ENCODE measurements at places on chromosomes 6 and 20. TPM values are rescaled to one million over a fixed set of nuclear protein-coding genes. Genes with fewer than 3 reads are reported as not detected.
A peak's percentile ranks its signal among the peaks of the same experiment; 100 is the strongest.

- no peaks in the 10 kb centered on the region for H3K4me1 ChIP-seq
- H3K27ac ChIP-seq = no peak overlapping the region
- DNase-seq = no peak
- H3K36me3 ChIP-seq = peaks cover 5% of the 10 kb centered on the region
- H3K4me3 ChIP-seq = no peak overlapping the region
Observed at GRCh38 chr20:16385462-16385861, 187.8 kb downstream of the KIF16B start.

CTCFL gene
- total RNA-seq = not detected

DNA sequence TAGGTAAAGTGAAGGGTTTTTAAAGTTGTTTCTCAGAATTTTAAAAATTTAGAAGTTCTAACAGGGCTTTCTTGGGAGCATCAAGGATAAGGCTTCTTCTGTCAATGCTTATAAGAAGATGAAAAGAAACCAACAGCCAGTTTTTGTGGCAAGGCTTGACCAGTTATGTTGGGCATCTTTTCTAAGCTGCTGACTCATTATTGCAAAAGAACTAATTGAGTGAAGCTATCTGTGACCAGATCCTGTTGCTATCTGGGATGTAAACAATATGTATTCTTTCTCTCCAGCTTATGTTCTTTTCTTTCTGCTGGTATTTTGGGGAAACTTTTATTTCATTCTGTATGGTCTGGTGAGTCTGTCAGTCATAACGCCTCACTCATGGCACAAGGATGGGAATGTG lies 643.8 kb downstream of the HDGFL1 start:
- no peak overlapping the region for H3K27ac ChIP-seq
- no peaks in the 10 kb centered on the region for H3K36me3 ChIP-seq
- DNase-seq = no peak
- H3K4me3 ChIP-seq = no peak overlapping the region
- no peaks in the 10 kb centered on the region for H3K27me3 ChIP-seq
- H3K4me1 ChIP-seq = no peaks in the 10 kb centered on the region

DNA sequence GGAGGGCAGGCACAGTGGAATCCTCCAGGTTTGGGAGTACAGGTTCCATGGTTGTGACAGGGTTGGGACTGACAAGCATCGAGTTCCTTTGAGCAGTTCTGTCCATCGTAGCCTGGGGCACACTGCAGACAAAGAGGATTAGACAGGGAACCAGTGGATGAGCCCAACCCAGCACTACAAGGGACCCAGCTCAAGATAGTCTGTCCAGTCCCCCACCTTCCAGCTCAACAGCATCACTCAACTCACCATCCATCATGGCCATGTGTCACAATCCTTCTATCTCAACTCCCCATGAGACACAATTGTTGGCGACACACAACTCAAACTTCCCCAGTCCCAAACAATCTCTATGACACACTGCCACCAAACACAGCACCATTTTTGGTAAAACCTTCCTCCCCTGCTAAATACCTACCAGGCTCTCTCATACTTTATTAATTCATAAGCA lies 11.8 kb upstream of the GPSM3 start:
- no peak overlapping the region for H3K27ac ChIP-seq
- DNase-seq = no peak
- H3K4me3 ChIP-seq = no peak overlapping the region
- H3K36me3 ChIP-seq = no peaks in the 10 kb centered on the region

DNA sequence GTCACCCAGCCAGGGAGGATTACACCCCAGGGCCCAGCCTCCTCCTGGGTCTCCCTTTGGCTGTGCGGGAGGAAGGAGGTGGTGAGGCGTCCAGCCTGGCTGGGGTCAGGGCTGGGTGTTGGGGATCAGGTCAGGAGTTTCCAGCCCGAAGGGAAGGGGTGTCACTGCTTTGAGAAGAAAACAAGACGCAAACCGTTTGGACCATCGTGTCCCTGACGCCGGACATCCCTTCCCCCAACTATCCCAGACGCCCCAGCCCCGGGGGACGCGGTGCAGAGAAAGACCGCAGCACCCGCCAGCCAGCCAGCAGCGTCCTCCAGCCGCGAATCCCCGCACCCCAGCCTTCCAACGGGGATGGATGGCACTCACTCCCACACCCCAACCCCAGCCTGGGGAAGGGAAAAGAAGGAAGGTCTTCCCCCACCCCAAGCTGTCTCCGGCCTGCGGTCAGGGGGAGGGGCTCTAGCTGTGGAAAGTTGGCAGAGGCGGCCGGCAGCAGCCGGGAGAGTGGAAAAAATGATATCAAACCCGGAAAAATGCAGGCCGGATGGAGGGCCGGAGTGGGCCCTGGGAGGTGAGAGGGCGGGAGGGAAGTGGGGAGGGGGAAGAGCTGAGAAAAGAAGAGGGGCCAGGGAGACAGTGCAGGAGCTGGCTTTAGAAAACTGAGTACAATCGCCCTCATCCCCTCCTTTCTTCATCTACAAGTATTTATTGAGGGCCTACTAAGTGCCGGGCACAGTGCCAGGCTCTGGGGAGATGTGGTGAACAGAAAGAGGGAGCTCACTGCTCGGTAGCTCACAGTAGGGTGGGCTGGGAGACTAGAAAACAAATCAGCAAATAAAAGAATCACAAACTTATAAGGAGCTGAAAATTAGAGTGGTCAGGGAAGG lies 10.6 kb downstream of the REM1 start:
- H3K27me3 ChIP-seq = no peaks in the 10 kb centered on the region
- H3K27ac ChIP-seq = peak overlapping the region; percentile 90
- H3K36me3 ChIP-seq = no peaks in the 10 kb centered on the region
- peaks cover 3% of the 10 kb centered on the region for H3K4me1 ChIP-seq
- DNase-seq = peak; percentile 80
- H3K4me3 ChIP-seq = no peak overlapping the region

GRCh38 chr6:55918639-55919038 lies 43.2 kb upstream of the BMP5 start:
- H3K36me3 ChIP-seq = no peaks in the 10 kb centered on the region
- H3K27me3 ChIP-seq = no peaks in the 10 kb centered on the region
- H3K4me1 ChIP-seq = no peaks in the 10 kb centered on the region
- no peak for DNase-seq

GNMT gene
- not detected for total RNA-seq

PEX3 gene
- total RNA-seq = 0.96 TPM

DNA sequence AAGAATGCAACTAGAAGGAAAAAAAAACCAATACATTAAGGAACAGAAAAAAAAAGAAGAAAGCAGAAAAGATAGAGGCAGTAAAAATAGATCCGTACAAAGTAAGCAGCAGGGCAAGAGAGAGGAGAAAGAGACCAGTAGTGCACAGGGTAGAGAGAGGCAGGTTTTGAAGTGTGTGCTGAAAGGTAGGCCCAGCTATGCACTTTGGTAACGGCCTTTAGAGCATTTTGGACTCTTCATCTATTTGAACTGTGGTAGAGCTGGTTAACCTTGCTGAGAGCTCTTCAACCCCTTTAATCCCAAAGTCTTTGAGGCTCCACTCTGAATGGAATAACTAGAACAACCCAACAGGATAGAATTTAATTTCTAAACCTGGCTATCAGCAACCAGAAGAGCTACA lies 45.2 kb downstream of the ADGRB3 start:
- H3K27me3 ChIP-seq = no peaks in the 10 kb centered on the region
- H3K27ac ChIP-seq = no peak overlapping the region

GRCh38 chr6:4020822-4021132 lies 58.2 kb downstream of the FAM217A start:
- no peaks in the 10 kb centered on the region for H3K36me3 ChIP-seq
- H3K27me3 ChIP-seq = no peaks in the 10 kb centered on the region
- H3K4me3 ChIP-seq = peak overlapping the region; percentile 94
- no peak for DNase-seq

DNA sequence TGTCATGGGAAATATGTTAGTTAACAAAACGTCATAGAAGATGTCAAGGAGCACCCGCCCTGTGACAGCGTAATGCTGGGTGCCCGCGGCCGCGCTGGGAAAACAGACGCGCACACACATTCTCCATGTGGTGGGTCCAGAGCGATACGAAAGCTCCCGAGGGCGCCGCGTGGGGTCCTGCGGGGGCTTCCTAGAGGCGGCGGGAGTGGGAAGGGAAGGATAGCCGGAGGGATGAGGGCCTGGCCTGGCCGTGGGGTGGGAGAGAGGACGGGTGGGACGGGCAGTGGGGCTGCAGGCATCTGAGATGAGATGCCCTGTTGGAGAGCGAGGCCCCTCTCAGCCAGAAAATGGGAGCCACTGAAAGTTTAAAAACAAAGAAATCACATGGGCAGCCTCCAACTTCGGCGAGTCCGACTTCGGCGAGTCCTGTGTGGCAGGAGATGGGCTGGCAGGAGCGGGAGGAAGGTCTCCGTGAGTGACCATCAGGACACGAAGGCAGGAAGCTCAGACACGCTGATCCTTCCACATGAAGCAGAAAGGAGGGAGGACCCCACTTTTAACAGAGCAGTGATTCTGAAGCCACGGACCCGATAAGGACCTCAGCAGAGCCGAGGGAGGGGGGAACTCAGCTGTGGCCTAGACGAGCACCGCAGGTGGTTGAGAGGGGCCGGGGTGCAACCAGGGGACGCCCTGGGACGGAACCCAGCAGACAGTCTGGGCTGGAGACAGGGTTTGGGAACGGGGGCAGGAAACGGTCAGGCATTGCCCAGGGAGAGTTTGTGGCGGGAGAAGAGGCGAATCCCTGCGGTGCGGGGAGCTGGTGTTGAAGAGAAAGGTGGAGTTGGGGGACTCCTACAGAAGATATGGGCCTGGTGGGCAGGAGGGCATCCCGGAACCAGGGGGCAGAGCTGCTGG lies 114.1 kb upstream of the FRMD1 start:
- no peak overlapping the region for H3K4me3 ChIP-seq
- no peaks in the 10 kb centered on the region for H3K27me3 ChIP-seq
- H3K27ac ChIP-seq = no peak overlapping the region

RSPH4A gene
- 17.9 TPM for total RNA-seq

GRCh38 chr6:149140910-149141290 lies 176.6 kb upstream of the TAB2 start:
- H3K4me3 ChIP-seq = no peak overlapping the region
- no peaks in the 10 kb centered on the region for H3K36me3 ChIP-seq
- no peaks in the 10 kb centered on the region for H3K4me1 ChIP-seq
- H3K27ac ChIP-seq = no peak overlapping the region
- no peak for DNase-seq

DNA sequence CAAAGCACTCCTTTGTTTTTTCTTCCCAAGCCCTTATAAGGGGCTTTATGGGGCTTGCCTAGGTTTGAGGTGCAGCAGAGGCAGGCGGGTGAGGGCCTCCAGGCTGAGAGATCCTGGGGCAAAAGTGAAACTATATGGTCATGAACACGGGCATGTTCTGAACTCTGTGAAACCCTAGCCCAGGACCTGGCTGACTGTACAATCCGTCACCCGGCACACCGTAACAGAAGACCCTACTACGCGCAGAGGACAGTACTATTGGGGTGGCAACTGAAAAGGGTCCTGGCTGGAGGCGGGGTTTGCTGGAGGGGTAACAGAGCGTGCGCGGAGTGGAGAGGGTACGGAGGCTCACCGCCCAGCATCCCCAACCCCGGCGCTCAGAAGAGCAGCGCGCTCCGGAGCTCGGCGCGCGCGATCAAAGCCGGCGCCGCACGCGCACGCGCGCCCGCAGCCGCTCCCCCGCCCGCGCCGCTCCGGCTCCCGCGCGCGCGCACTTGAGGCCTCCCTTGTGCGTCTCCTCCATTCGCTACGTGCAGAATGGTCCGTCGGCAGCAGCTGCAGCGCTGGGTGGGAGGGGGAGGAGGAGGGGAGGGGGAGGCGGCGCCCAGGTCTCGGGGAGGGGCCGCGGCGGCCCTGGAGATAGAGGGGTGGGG lies 54.2 kb downstream of the MRPL14 start:
- H3K4me1 ChIP-seq = peaks cover 26% of the 10 kb centered on the region
- peak overlapping the region; percentile 57 for H3K4me3 ChIP-seq
- no peaks in the 10 kb centered on the region for H3K36me3 ChIP-seq
- H3K27ac ChIP-seq = peak overlapping the region; percentile 54
- DNase-seq = peak; percentile 83

C6orf15 gene
- total RNA-seq = not detected

GRCh38 chr20:56628015-56628872 lies 862 bp upstream of the TFAP2C start:
- DNase-seq = no peak
- H3K4me3 ChIP-seq = peak overlapping the region; percentile 61
- H3K27ac ChIP-seq = no peak overlapping the region
- no peaks in the 10 kb centered on the region for H3K4me1 ChIP-seq

DNA sequence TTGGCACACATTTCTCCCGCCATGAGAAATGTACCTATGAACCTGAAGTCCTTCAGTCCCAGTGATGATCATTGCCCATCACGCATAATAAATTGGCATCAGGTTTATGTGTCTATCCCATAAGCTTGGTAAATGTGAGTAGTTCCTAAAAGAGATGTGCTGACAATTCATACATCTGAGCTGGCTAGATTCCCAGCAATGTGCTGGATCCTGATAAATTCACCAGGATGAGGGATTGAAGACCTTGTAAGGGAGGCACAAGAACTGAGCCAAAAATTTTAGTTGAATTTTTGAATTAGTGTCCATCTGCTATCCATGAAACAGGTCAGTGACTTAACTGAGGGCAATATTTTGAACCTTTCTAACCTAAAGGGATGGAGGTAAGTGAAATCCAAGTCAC lies 267.9 kb upstream of the CITED2 start:
- H3K4me3 ChIP-seq = no peak overlapping the region
- no peaks in the 10 kb centered on the region for H3K27me3 ChIP-seq
- DNase-seq = no peak
- H3K4me1 ChIP-seq = no peaks in the 10 kb centered on the region
- H3K36me3 ChIP-seq = no peaks in the 10 kb centered on the region

DNA sequence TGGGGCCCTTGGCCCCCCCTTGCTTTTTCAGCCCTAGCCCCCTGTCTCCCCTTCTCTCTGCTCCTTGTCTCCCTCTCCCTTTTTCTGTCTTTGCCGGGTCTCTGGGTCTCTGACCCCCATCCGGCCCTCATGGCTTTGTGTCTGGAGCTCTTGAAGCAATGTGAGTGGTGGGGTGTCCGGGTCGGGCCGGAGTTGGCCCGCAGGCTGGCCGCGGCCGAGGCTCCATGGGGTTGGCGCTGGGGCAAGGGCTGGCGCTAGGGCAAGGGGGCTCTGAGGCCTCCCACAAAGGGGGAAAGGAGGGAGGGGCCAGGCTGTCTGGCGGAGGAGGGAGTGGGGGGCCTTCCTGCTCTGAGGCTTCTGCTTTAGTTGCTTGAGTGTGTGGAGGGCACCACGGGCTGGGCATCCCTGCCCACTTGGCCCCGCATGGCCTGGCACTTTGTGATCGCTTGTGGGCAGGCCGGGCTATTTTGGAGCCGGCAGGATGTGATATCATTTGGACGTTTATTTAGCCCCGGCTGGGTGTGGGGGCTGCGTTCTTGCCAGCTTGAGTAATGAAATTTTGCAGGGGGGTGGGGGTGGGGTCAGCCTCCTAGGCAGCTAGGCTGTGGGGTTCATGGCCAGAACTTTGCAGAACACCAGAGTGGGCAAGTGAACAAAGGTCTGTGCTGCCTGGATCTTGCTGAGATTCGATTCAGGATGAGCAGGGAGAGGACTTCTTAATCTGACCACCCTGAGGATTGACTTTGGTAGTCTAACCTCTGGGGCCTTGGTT lies 78.7 kb upstream of the MYL9 start:
- H3K4me1 ChIP-seq = peaks cover 37% of the 10 kb centered on the region
- peak; percentile 67 for DNase-seq
- H3K36me3 ChIP-seq = no peaks in the 10 kb centered on the region
